ENCODE measurements at places on chromosomes 7 and 10. TPM values are rescaled to one million over a fixed set of nuclear protein-coding genes. Genes with fewer than 3 reads are reported as not detected.

GRCh38 chr7:17952387-17952786, 12.1 kb upstream of the SNX13 start:
- H3K27me3 ChIP-seq: no peaks in the 10 kb centered on the region
- H3K4me3 ChIP-seq: no peak overlapping the region
- no peaks in the 10 kb centered on the region for H3K36me3 ChIP-seq
- H3K27ac ChIP-seq: no peak overlapping the region
- no peaks in the 10 kb centered on the region for H3K4me1 ChIP-seq

GRCh38 chr10:6384031-6384430, 181.3 kb downstream of the PFKFB3 start:
- no peaks in the 10 kb centered on the region for H3K36me3 ChIP-seq
- H3K4me3 ChIP-seq: no peak overlapping the region
- no peak for DNase-seq
- no peaks in the 10 kb centered on the region for H3K27me3 ChIP-seq

GRCh38 chr10:67663449-67664087, 32.4 kb downstream of the CTNNA3 start:
- H3K4me3 ChIP-seq: no peak overlapping the region
- H3K27ac ChIP-seq: no peak overlapping the region
- DNase-seq: no peak
- no peaks in the 10 kb centered on the region for H3K27me3 ChIP-seq

- no peaks in the 10 kb centered on the region for H3K36me3 ChIP-seq
- H3K27ac ChIP-seq: no peak overlapping the region
- H3K27me3 ChIP-seq: no peaks in the 10 kb centered on the region
- DNase-seq: no peak
- H3K4me1 ChIP-seq: no peaks in the 10 kb centered on the region
- H3K4me3 ChIP-seq: no peak overlapping the region
Observed at GRCh38 chr7:88480896-88481295, 174.2 kb upstream of the STEAP4 start.

DNA sequence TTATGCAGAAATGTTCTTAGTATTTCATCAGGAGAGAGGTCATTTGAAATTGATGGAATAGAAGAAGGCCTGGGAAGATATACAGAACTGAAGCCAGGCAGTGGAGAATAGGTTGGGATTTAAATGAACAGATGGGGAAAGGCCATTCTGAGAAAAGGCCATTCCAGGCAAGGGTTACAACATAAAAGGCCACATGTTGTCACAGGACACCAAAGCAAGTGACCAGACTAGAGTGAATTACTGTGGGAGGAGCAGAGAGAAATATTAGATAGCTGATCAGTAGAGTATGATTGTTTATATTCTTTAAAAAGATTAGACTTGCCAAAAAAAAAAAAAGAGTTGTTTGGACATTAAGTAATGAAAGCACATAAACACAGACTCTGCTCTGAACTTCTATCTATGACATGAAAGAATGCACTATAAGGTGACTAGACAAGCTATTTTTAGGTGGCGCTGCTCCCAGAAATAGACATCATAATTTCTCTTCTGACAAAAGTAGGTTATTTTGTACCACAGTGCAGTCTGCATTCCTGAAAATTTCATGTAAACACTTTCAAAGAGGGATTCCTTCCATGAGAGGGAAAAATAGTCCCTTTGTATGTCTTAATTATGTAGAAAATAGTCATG, 55.2 kb upstream of the DKK1 start:
- no peak overlapping the region for H3K27ac ChIP-seq
- DNase-seq: no peak
- H3K4me3 ChIP-seq: no peak overlapping the region

GRCh38 chr10:5229019-5229418, 32.4 kb downstream of the AKR1C4 start:
- no peaks in the 10 kb centered on the region for H3K36me3 ChIP-seq
- no peak for DNase-seq
- no peak overlapping the region for H3K27ac ChIP-seq

- no peak overlapping the region for H3K27ac ChIP-seq
- H3K36me3 ChIP-seq: no peaks in the 10 kb centered on the region
- no peaks in the 10 kb centered on the region for H3K27me3 ChIP-seq
- peak; percentile 56 for DNase-seq
- no peak overlapping the region for H3K4me3 ChIP-seq
Observed at GRCh38 chr10:116237260-116237659, 35.7 kb downstream of the GFRA1 start.

DNA sequence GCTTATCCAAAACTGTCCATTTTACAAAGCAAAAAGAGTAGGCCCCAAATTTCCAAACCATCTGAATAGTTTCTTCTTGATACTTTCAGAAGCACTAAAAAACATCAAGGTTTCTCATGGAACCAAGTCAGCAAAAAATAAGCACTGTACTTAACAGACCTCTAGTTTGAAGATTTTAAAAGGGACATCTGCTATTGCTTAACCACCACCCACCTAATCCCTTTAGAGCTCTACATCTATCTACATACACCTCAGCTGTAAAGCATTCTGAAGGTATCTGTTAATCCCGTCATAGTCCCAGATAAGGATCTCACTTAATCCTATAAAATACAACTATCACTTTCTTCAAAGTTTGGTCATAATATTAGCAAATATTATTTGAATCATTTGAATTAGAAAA, 72.3 kb downstream of the HIBADH start:
- no peaks in the 10 kb centered on the region for H3K4me1 ChIP-seq
- no peak for DNase-seq
- no peak overlapping the region for H3K4me3 ChIP-seq
- H3K36me3 ChIP-seq: no peaks in the 10 kb centered on the region

DNA sequence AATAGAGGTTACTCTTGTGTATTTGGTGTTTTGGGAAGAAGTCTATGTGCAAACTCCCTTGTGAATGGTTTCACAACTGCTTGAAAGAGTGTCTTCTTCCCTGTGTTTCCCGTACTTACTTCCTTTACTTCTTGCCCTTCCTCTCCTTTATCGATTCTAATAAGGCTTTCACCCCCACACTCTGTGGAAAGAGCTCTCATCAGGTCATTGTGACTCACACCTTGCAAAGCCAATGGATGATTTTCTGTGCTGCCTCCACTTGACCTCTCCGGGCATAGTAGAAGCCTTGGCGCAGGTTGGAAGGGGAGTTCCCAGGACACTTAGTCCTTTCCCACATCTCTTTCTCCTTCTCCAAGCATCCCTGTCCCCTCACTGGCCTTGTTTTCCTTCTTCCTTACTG, 6.2 kb upstream of the TSPAN15 start:
- H3K4me1 ChIP-seq: no peaks in the 10 kb centered on the region
- no peak overlapping the region for H3K27ac ChIP-seq
- H3K27me3 ChIP-seq: no peaks in the 10 kb centered on the region
- no peak for DNase-seq

GRCh38 chr10:108629834-108630233, 1293.5 kb downstream of the XPNPEP1 start:
- H3K4me1 ChIP-seq: no peaks in the 10 kb centered on the region
- H3K4me3 ChIP-seq: no peak overlapping the region
- H3K36me3 ChIP-seq: no peaks in the 10 kb centered on the region
- no peaks in the 10 kb centered on the region for H3K27me3 ChIP-seq

DNA sequence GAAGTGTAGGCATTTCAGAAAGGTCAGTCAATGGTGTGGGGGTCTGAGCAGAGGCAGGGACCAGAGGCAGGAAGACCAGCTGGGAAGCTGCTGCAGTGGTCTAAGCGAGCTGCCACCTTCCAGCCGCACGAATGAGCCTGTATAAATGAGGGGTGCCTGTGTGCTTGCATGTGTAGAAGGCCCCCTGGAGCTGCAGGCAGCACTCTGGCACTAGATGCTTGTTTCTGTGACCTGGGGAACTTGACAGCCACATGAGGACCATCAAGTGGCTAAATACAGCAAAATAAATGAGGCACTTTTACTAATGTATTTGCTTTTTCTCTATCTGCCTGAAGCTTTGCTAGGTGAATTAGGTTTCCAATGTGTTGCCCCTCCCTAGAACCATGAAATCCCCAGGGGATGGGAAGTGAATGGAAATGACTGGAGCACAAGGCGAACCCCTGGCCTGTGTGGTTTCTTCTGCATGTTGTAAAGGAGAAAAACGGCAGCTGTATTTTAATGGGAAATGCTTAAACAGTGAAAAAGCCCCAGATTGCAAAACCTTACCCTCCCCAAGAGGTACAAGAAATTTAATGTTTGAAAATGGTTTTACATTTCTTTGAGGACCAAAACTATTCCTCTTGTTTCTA, 57.7 kb downstream of the PYROXD2 start:
- no peak overlapping the region for H3K27ac ChIP-seq
- H3K4me1 ChIP-seq: no peaks in the 10 kb centered on the region
- no peak for DNase-seq
- no peaks in the 10 kb centered on the region for H3K27me3 ChIP-seq
- no peak overlapping the region for H3K4me3 ChIP-seq
- H3K36me3 ChIP-seq: no peaks in the 10 kb centered on the region

DNA sequence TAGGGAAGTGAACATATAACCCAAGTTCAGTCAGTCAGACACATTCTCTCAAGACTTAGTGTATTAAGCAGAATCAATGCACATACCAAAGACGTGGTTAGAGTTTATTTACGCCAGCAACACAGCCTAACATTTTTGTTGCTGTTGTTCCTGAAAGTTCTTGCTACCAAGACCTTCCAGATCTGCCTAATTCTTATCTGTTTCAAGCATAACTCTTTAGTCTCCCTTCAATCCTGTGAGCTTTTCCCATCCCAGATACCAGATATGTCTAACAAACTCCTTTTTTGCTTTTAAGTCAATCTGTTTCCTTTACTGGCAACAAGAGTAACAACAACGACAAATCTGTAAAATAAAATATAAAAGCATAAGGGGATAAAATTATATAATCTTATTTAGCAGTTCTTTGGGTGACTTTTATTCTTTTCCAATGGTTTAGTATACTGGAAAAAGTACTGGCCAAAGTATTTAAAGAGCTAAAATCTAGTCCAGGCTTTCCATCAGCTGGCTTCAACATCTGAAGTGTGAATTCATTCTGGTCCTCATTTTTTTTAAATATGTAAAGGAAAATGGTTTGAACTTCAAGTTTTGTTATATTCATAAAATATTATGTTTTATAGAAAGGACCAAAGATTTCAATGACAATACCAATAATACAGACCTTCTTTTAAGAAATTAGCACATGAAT, 193.8 kb downstream of the IMMP2L start:
- no peaks in the 10 kb centered on the region for H3K36me3 ChIP-seq
- H3K4me3 ChIP-seq: no peak overlapping the region
- DNase-seq: no peak
- H3K4me1 ChIP-seq: no peaks in the 10 kb centered on the region
- no peaks in the 10 kb centered on the region for H3K27me3 ChIP-seq
- no peak overlapping the region for H3K27ac ChIP-seq

- H3K27me3 ChIP-seq: no peaks in the 10 kb centered on the region
- no peak for DNase-seq
- no peaks in the 10 kb centered on the region for H3K4me1 ChIP-seq
- no peaks in the 10 kb centered on the region for H3K36me3 ChIP-seq
Observed at GRCh38 chr7:137331378-137331777, 12.2 kb downstream of the PTN start.

FZD1 gene
- 1.4 TPM for total RNA-seq

RBM28 gene
- 9.0 TPM for total RNA-seq

Measured in right lobe of liver (tissue), 6 donors.